ENCODE measurements at places on chromosomes 5 and 9. TPM values are rescaled to one million over a fixed set of nuclear protein-coding genes. Genes with fewer than 3 reads are reported as not detected.

The MEIKIN gene
- polyA plus RNA-seq, result not detected

The SMIM33 gene
- polyA plus RNA-seq, result 0.03 TPM

The CPLANE1 gene
- 35.2 TPM for polyA plus RNA-seq

The CEP72 gene
- 14.4 TPM for polyA plus RNA-seq

The SPINK1 gene
- polyA plus RNA-seq, result 21.7 TPM

The PCDHGB6 gene
- polyA plus RNA-seq, result 7.2 TPM

The TSSK1B gene
- not detected for polyA plus RNA-seq

The MAMDC2 gene
- 7.3 TPM for polyA plus RNA-seq

The FOXD4L3 gene
- polyA plus RNA-seq, result not detected

The TAS2R1 gene
- not detected for polyA plus RNA-seq

The BAAT gene
- polyA plus RNA-seq, result 0.05 TPM

The SURF2 gene
- polyA plus RNA-seq, result 28.6 TPM

The F2RL2 gene
- 0.33 TPM for polyA plus RNA-seq

The SOX30 gene
- polyA plus RNA-seq, result 0.79 TPM

The SLC6A3 gene
- polyA plus RNA-seq, result 0.88 TPM

The PGM5 gene
- 55.5 TPM for polyA plus RNA-seq

The PRRX2 gene
- polyA plus RNA-seq, result 1.5 TPM

The SPOCK1 gene
- 10.9 TPM for polyA plus RNA-seq

The PRELID2 gene
- polyA plus RNA-seq, result 9.1 TPM

The CDH9 gene
- polyA plus RNA-seq, result 8.7 TPM

The SGCD gene
- polyA plus RNA-seq, result 3.8 TPM

The PPP2R2B gene
- 13.8 TPM for polyA plus RNA-seq

The PLPP7 gene
- polyA plus RNA-seq, result 3.5 TPM

The AK8 gene
- 2.9 TPM for polyA plus RNA-seq

The ARL14EPL gene
- not detected for polyA plus RNA-seq

The OR1Q1 gene
- polyA plus RNA-seq, result not detected
